ENCODE measurements at places on chromosomes 6 and 20.

DNA sequence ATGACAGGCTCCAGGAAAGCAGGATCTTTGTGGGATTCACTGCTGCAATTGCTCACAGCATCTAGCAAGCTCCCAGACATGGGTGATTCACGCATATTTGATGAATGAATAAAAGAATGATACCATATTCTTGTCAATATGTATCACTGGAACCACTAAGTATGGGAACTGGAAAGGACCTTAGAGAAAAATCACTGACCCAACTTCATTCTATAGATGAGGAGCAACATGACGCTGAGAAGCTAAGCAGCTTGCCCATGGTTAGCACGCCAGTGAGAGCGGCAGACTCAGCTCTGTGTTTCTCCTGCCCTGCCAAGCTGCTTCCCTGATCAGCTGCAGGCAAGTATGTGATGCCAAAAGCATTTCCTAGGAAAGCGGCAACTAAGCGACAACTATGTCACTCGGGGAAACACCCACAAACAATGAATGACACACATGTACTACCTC is 66.8 kb downstream of the PPP1R3G start:
- no peak for DNase-seq

GRCh38 chr6:119035459-119035858 is 43.0 kb downstream of the FAM184A start:
- no peak for DNase-seq

DNA sequence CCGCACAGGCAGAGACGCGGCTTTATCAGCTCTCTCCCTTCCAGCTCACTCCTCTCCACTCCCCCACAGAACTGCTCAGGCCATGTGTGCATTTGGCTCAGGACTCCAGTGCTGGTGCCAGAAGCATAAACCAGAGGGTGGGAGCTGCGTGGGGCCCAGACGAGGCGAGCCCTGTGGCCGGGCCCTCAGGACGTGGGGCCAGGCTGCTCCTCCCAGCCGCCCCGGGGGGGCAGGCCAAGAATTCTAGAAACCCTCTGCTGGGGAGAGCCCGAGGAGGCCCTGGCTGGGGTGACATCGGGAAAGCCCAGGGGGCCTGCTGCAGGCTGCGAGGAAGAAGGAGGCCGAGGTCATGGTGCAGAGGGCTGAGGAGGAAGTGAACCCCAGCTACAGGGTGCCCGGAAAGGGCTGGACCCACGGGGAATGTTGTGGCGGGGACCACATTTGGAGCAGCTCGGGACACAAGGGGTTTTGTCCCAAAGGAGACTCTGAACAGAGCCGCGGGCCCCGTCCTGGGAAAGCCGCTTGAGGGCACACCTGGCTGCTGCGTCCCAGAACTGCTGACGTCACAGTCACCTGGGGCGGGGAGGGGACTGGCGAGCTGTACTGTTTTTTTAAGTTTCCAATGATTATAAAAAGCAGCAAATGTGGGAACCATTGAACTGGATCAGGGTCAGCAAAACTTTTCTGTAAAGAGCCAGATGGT is 107.1 kb downstream of the BANF2 start:
- DNase-seq, result no peak

- no peak for DNase-seq
Measured at GRCh38 chr20:41998539-41999341, 380.6 kb upstream of the CHD6 start.

All from activated CD8-positive, alpha-beta memory T cell treated with anti-CD3 and anti-CD28 coated beads for 4 hours (primary cell).